ENCODE measurements at places on chromosomes 2 and 18.

GRCh38 chr2:142585785-142586184 is 291.7 kb upstream of the KYNU start:
- DNase-seq, result no peak

DNA sequence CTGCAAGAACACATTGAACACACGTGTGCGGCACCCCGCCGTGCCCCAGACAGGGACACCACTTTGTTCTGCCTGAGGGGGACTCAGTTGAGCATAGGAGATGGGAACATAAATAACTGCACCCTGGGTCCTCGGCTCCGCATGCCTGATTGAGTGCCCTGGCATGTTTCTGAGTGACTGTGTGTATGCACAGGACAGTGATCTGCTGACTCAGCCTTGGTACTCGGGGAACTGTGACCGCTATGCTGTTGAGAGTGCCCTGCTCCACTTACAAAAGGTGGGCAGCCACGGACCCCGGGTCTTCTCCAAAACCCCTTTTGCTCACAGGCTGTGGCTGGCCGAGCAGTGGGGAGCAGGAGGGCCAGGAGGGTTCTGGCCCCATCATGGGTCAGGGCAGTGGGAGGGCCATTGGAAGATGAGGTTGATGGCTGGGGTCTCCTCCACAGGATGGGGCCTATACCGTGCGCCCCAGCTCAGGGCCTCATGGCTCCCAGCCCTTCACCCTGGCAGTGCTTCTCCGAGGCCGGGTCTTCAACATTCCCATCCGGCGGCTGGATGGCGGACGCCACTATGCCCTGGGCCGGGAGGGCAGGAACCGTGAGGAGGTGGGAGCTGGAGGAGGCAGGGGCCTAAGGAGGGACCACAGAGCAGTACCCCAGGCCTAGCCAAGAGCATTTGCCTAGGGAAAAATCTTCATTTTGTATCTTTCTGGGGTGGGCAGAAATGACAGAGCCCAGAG is 16.9 kb downstream of the SH2D6 start:
- no peak for DNase-seq

DNA sequence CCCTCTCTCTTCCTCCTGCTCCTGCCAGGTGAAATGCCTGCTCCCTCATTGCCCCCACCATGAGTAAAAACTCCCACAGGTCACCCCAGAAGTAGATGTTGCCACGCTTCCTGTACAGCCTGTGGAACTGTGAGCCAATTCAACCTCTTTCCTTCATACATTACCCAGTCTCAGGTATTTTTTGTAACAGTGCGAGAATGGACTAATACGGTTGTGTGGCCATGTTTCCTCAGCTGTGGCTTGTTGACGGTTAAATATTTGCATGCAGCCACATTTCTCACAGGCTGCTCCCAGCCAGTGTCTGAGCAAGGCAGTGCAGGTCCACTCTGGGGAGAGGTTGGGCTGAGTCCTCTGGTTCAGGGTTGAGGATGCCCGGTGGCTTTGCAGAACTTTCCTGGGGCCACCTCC is 27.8 kb upstream of the COPS8 start:
- DNase-seq, result no peak

DNA sequence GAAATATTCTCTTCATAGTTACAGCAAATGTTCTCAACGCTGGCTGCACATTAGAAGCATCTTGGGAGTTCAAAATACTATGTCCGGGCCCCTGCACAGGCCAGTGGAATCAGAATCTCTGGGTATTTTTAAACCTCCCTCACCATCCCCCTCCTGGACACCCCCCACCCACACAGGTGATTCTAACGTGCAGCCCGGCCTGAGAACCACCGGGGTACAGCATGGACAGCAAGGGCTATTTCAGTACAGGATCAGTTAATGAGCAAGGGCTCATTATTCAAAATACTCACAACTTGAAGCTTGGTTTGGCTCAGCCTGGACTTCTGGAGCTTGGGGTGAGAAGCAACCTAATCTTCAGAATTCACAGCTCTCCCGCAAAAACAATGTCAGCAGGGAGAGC is 31.4 kb downstream of the INO80C start:
- no peak for DNase-seq

GRCh38 chr2:190446750-190447516 is 38.8 kb downstream of the MFSD6 start:
- DNase-seq, result no peak

GRCh38 chr2:239934571-239935171 is 90.5 kb downstream of the NDUFA10 start:
- peak; percentile 52 for DNase-seq
